ENCODE measurements at places on chromosomes 4 and X.

DNA sequence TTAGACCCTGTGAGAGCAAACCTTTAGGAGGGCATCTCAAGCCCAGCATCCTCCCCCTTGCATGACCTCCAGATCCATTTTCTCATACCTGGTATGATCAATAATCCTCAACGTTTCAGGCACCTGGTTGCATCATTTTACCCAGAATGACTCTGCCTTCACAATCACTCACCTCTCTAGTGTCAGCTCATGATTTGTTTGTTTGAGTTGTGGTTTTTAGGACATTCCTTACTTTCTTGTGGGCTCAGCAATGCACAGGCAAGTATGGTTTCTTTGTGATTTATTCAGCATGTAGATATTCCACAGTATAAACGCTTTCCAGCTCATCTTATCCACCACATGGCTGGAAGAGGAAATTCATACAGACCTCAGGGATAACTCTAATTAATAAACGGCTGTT lies 93.6 kb upstream of the CPEB2 start:
- H3K4me3 ChIP-seq = no peak overlapping the region
- H3K27me3 ChIP-seq = peaks cover 22% of the 10 kb centered on the region
- H3K36me3 ChIP-seq = no peaks in the 10 kb centered on the region
- no peaks in the 10 kb centered on the region for H3K4me1 ChIP-seq
- no peak overlapping the region for H3K27ac ChIP-seq
- no peak for DNase-seq

- H3K4me3 ChIP-seq = no peak overlapping the region
- no peak for DNase-seq
- no peaks in the 10 kb centered on the region for H3K4me1 ChIP-seq
Measured at GRCh38 chr4:100008048-100008447, 58.0 kb upstream of the H2AZ1 start.

- no peaks in the 10 kb centered on the region for H3K36me3 ChIP-seq
- no peaks in the 10 kb centered on the region for H3K4me1 ChIP-seq
- H3K27ac ChIP-seq = no peak overlapping the region
- no peaks in the 10 kb centered on the region for H3K27me3 ChIP-seq
Measured at GRCh38 chr4:54727346-54727745, 69.6 kb downstream of the KIT start.

GRCh38 chr4:139963708-139964107 lies 190.3 kb downstream of the MAML3 start:
- peaks cover 10% of the 10 kb centered on the region for H3K27me3 ChIP-seq
- no peak for DNase-seq
- H3K4me1 ChIP-seq = peaks cover 1% of the 10 kb centered on the region
- no peaks in the 10 kb centered on the region for H3K36me3 ChIP-seq
